Fibroblast of gingiva (primary cell): ENCODE measurements at places on chromosomes 7 and 10.

DNA sequence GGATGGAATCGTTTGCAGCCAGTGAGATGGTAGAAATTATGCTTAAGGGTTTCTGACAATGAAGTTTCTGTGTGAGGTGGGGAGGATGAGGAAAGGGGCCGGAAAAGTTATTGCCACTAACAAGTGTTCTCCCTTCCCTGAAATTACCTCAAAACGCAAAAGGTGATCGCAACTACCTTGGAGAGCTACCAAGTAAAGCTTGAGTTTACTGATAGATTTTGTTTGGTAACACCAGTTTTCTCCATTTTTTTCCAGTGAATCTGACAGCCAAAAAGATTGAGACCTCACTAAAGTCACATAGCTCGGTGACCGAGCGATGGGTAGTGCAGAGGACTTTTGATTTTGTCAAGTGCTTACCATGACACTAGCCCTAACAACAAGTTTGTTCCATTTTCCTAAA, 1.6 kb downstream of the SUV39H2 start:
- no peak for DNase-seq

GRCh38 chr7:101927802-101928201, 110.4 kb downstream of the CUX1 start:
- DNase-seq: no peak

GRCh38 chr7:43753271-43753810, 5.1 kb upstream of the BLVRA start:
- peak; percentile 8 for DNase-seq

GRCh38 chr10:15515202-15515601, 144.1 kb upstream of the FAM171A1 start:
- peak; percentile 76 for DNase-seq

GRCh38 chr7:158229945-158230344, 357.7 kb downstream of the PTPRN2 start:
- DNase-seq: no peak

DNA sequence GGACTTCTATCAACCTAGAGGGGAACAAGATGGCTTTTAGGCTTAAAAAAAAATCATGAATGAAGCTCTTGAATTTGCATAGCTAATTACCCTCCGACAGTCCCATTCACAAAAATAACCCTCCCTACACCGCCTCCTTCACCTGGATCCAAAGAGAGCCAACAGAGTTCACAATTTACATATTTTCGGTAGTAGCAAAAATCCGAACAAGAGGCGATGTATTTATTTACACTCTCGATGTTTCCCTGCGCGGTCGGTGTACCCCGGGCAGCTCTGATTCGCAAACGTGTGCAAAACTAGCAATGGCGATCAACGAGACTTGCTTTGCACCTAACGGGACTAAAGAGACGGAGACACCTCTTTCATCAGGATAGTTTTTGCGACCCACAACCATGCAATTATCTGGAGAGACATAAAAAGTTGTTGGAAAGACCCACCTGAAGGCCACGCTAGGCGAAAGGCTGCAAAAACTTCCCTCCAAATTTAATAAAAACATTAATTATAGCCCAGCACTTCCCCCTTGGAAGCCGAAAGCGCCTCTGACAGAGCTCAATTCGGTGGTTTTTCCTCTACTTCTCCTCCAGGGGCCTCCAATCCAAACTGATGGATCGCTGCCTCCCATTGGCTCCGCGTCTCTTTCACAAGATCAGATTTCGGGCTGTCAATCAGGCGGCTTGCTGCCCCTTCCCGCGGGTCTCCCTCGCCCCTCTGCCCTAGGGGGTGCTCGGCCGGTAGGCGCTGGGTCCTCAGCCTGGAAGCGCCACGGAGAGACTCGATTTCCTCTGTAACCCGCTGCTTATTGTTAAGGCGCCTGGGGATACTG, at the start of gene ETV1:
Gene ETV1 (minus strand): TSS at position 541 of the 823 bp plus-strand sequence. CDS start 614 bp downstream, outside the sequence.
- peak; percentile 71 for DNase-seq

GRCh38 chr7:54904130-54904529, 114.7 kb upstream of the EGFR start:
- DNase-seq: peak; percentile 99

DNA sequence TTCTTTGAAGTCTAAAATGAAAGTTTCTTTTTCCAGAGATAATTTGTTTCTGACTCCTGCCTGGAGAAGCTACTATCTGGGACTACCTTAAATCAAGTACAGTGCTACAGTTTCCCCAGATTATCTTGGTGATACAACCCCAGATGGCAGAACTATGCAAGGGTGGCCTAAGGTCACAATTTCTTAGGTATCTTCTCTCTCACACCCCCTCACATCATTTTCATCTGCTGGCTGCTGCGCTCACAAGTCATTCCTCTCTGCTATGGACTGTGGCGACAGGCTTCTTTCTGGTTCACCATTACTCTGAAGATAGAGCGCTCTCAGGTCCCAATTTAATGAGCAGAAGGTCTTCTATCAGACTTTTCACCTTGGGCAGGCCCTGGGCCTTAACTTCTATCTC, 9.1 kb upstream of the PRPS1L1 start:
- DNase-seq: no peak

- peak; percentile 79 for DNase-seq
Observed at GRCh38 chr10:26780793-26781601, 79.8 kb downstream of the ABI1 start.

- DNase-seq: no peak
Observed at GRCh38 chr10:128046953-128047290, 79.3 kb downstream of the MKI67 start.

GRCh38 chr10:12484002-12484918, 134.9 kb downstream of the CAMK1D start:
- no peak for DNase-seq

DNA sequence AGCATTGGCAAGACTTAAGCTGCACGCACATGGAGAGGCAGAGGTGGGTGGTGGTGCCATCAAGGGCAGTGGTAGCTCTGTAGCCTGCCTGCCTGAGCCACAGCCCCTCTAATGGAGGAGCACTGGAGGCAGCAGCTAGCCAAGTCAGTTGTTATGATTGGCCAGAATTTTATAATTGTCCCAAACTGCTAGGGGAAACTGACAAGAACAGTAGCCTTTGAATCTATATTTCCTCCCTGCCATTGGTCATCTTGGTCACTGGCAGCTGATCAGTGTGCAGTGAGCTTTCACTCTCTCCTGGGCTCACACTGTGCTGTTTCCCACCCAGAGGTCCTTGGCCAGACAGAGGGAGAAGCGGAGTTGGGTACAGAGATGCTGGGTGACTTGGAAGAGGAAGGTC, 9.6 kb upstream of the ZNF783 start:
- no peak for DNase-seq

GRCh38 chr7:42105554-42106358, 131.3 kb downstream of the GLI3 start:
- no peak for DNase-seq

DNA sequence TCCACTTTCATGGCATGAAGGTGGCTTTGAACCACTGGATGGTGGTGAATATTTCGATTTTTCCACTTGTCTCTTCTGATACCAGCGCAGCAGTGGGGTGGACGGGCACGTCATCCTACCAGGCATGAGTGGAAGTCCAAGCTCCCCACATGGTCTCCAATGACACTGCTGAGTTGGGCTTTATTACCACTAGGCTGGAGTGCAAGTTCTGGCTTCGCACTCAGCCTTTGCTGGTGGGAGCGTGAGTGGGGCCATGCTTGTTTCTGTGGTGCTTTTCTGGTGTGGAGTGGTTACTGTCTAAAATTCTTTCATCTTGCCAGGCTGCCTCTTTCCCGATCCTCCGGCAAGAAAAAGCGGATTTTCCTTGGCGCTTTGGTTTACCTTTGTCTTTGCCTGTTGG, 70.1 kb upstream of the SDK1 start:
- DNase-seq: no peak

- DNase-seq: no peak
Observed at GRCh38 chr7:110522761-110523200, 568.1 kb upstream of the LRRN3 start.

- no peak for DNase-seq
Observed at GRCh38 chr7:132035517-132036362, 479.3 kb upstream of the PODXL start.

DNA sequence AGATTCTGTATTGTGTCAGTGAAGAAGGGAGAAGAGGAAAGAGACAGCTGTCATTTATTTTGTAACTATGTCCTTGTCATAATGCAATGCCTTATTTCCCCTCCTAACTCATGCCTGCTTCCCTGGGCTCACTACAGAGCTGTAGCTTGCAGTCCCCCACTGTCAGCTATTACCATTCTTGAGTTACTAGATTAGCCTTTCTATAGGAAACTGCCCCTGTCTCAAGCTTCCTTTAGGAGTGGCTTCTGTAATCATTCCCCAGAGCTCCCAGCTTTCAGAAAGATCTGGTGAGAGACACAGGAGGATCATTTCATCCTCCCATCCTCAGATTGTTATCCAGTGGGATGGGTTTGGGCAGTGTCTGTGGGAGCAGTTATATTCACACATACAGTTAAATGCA, 32.4 kb upstream of the SMKR1 start:
- DNase-seq: no peak

- DNase-seq: no peak
Observed at GRCh38 chr7:116171094-116171493, 39.2 kb upstream of the TES start.

DNA sequence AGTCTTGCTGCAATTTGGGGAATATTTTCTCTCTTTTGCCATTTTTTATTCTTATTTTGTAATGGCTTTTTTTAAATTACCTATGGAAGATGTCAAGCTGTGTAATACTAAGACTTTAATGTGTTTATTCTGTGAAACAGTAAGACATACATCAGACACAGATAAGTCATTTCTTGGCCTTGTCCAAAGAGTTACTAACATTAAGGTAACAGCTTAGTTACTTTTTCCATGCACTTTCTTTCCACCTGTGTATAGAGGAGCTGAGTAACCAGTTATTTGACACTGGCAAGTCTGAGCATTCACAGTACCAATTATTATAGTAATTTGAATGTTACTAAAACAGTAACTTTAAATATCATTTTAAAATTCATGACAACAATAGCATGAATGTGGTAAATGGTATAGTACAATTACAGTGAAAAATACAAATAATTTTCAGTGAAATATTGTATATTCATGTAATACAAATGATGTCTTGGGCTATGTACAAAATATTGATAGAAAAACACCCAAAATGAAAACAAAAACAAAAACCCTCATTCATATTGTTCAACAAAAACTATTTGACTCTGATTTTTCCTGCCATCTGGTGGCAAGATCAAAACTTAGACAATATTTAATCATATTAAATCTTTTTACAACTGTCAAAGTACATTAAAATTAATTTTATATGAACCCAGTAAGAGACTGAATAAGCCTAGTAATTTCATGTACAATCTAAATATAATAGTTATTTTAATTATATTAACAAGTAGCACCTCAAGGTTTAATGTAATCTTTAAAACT, 259.8 kb upstream of the SEMA3A start:
- DNase-seq: no peak

DNA sequence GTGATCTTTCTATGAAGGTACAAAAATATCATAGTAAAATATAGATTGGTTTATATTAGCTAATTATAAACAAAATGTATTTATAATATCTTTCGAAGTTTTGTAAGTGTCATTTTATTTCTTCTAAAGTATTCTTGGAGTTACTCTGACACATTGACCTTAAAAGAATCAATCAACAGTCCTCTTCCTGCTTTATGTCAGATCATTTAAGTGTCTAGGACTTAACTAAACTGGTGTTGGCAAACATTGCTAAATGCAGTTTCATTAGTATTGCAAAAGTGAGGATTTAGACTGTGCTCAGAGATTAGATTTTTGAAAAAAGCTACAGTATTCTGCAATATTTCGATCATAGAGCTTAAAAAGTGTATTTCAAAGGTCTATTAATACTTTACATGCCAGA, 10.3 kb downstream of the GLCCI1 start:
- DNase-seq: no peak

DNA sequence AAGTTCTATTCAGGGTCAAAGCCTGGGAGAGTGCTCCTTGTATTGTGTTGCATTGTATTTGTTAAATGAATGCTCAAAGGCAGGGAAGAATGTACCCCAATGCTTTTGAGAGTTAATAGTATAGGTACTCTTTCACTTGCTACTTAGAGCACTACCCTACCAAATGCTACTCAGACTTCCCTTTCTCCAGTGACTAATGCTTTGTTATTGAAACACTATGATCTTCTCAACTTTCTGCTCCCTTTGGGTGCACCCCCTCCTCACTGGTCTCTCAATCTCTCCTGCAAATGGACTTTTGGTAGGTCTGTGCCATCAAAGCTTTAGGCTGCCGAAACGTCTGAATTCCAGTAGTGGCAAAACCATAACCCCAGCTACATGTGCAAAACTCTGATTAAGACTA, 177.7 kb upstream of the AHR start:
- no peak for DNase-seq

DNA sequence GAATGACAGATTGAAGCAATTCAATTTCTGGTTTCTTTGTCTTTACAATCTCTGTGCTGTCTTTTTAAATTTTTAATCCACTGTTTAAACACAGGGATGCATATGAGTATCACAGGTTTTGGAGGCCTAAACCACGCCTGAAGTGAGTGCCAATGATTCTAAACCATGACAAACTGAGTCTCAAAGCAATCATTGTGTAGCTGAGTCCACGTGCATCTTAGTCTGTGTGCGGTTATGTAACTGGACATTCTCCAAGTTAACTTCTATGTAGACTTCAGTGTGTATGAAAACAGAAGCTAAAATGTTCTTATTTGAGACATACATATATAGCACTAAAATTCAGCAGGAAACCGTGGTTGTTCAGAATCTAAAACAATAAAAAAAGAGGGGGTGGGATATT, 79.3 kb upstream of the ST8SIA6 start:
- DNase-seq: no peak

GRCh38 chr10:12849319-12850181, 152.0 kb downstream of the CCDC3 start:
- DNase-seq: no peak

DNA sequence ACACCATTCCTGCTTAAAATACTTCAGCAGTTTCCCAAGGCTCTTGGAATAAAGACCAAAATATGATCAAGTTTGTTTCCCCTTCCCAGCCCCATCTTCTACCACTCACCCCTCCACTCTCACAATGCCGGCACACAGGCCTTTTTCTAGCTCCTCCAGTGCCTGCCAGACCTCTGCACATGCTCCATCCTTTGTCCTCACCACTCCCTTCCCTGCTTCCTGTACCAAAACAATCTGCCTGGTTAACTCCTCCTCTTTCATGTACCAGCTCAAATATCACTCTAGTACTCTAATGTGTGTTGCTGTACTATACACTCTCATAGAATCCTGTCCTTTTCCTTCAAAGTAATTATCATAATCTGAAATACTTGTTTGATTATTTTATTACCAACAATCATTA, 19.4 kb downstream of the SCRN1 start:
- no peak for DNase-seq

GRCh38 chr7:90595342-90595800, 750 bp upstream of the CDK14 start:
- no peak for DNase-seq

DNA sequence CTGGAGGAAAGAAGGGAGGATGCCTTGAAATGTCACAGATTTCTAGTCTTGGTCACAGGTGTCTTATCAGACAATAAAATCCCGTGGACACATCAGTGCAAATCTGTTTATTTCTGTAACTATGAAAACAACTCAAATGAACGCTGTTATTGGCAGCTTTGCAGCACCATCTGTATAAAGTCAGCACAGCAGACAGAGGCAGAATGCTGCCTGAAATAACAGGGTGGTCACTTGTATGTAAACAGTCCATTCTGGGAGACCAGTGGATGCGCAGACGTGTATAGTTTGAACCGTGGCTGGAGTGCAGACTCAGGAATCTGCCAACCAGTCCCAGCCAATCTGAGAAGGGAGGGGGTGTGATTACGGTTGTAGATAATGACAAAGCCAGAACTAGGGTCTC, 54.8 kb downstream of the SEC23IP start:
- DNase-seq: peak; percentile 17
